NCI-H1694 (cell line): ENCODE measurements at places on chromosomes 13 and 19.

- DNase-seq, result no peak
These were observed 948.8 kb upstream of the SLC10A2 start for GRCh38 chr13:104014803-104015645.

DNA sequence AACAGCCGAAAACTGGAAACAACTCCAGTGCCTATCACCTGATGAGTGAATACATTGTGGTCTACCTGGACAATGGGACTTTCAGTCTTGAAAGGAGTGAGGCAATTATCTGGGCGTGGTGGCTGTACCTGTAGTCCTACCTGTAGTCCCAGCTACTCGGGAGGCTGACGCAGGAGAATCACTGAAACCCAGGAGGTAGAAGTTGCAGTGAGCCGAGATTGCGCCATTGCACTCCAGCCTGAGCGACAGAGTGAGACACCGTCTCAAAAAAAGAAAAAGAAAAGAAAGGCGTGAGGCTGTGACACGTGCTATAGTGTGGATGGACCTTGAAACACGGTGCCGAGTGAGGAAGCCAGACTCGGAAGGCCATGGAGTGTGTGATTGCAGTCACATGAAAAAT lies 4.1 kb upstream of the NTN5 start:
- no peak for DNase-seq

DNA sequence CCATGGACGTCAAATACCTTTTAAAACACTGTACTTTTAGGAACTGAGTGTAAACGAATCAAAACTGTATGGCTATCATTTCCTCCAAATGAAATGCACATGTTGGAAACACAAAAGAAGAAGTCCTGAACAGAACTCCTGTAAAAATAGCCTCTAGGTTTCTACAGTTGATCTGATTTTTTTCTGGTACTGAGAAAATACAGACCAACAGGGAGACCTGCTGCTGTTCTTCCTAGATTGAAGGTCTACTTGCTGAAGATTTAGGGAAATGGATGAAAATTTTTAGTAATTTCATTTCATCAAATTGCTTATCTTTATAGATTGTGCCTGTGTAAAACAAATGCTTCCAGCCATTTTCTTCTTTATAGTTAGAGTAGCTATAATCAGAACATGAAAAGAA lies 520.4 kb downstream of the SLITRK6 start:
- no peak for DNase-seq

DNA sequence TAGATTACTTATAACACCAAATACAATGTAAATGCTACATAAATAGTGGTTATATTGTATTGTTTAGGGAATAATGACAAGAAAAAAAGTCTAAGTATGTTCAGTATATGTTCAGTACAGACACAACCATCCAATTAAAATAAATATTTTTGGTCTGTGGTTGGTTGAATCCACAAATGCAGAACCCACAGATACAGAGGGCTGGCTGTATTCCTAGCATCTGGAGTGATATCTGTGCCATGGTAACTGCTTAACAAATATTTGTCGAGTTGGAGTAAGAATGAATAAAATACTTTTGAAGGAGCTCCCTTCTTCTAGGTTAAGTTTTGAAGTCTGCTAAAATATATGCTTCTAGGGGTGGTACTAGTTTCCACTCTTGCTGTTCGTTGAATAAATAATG lies 241.0 kb downstream of the KLF5 start:
- DNase-seq, result no peak

DNA sequence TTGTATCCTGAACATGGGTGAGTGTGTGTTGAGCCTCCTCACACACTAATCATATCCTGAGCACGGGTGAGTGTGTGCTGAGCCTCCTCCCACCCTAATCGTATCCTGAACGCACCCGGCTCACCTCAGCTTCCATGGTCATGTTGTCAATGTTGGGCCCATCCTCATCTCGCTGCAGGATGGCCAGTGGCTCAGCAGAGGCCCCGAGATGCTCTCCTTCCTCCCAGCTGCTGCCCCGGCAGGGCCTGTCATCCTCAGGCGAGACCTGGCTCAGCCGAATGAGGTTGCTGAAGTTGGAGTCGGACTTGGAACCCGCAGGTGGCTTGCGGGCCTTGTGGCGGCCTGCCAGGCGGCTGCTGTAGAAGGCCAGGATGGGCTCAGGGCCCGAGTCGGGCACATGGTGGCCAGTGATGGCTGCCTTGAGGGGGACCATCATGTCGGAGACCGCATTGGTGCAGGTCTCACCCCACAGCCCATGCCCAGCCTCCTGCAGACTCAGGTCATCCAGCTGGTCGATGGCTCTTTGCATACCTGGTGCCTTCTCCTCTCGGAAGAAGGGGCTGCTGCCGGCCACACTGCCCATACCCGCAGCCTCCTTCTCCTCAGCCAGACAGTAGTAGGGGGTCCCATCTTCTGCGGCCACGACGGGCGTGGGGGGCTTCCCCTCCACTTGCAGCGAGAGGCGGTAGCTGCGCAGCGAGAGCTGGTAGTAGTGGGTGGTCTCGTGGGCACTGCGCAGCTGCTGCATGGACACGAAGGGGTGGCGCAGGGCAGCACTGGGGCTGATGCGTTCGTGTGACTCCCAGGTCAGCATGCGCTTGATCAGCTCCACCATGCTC lies 9.6 kb downstream of the HIPK4 start:
- DNase-seq, result no peak

DNA sequence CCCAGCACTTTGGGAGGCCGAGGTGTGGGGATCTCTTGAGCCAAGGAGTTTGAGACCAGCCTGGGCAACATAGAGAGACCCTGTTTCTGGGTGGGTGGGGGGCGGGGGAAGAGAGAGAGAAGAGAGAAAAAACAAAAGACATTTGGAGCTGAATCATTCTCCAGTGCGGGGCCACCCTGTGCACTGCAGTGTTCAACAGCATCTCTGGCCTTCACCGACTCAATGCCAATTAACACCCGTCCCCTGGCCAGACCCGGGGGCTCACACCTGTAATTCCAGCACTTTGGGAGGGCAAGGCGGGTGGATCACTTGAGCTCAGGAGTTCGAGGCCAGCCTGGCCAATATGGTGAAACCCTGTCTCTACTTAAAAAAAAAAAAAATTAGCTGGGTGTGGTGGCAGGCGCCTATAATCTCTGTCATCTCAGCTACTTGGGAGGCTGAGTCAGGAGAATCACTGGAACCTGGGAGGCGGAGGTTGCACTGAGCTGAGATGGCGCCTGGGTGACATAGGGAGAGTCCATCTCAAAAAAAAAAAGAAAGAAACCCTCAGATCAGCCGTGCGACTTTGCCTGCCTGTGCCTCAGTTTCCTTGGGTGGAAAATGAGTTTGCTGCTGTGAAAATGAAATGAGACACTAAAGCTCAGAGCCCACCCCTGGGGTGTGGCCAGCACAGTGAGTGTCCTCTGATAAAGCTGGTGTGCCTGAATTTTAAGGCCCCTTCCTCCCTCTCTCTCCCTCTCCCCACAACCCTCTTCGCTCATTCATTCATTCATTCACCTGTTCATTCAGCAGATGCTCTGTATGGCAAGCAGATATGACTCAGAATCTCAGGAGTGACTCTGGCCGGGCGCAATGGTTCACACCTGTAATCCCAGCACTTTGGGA lies 6.4 kb downstream of the KLF2 start:
- no peak for DNase-seq

DNA sequence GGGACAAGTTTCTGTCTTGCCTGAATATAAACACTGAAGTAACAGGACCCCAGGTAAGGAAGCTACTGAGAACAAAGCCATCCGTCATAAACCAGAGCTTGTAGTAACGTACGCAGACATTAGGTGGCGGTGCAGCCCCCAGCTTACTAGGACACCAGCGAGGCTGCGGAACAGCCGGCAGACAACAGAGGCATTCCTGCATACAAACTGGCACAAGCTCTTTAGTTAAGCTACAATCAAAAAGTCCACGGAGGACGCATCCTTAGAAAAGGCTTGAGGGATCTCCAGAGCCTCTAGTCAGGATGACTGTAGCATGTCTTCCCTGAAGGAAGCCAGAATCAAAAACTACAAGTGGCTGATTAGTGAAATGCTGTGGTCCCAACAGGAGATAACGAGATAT lies 26.2 kb downstream of the ZNF160 start:
- DNase-seq, result no peak

DNA sequence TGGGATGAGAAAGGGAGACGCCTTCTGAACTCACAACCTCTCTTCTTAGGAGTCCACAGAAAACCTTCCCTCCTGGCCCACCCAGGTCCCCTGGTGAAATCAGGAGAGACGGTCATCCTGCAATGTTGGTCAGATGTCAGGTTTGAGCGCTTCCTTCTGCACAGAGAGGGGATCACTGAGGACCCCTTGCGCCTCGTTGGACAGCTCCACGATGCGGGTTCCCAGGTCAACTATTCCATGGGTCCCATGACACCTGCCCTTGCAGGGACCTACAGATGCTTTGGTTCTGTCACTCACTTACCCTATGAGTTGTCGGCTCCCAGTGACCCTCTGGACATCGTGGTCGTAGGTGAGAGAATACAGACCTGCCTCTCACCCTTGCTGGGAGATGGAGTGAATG lies 3.3 kb downstream of the KIR3DL3 start:
- no peak for DNase-seq

DNA sequence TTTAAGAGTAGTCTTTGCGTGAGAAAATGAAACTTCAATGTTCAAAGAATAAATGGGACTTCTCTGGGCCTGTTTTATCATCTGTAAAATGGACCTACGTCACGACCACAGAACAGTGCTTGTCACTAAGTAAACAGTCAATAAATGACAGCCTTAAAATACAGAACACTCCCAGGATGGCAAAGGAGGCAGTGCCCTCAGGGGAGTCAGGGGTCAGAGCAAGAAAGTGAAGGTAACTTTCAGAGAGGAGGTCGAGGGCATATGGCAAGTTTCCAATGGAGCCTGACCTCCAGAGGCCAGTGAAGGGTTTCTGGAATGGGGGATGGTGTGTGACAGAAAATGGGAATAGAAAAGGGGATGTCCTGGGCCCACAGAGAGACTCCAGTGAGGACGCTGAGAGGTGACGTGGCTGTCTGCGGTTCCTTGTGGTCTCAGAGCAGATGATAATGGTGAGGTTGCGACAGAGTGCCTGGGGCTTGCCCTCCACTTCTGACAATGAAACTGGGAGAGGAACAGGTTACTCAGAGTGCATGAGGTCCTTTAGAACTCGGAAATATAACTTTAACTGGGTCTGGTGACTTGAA lies 91.8 kb downstream of the UBL3 start:
- DNase-seq, result no peak

DNA sequence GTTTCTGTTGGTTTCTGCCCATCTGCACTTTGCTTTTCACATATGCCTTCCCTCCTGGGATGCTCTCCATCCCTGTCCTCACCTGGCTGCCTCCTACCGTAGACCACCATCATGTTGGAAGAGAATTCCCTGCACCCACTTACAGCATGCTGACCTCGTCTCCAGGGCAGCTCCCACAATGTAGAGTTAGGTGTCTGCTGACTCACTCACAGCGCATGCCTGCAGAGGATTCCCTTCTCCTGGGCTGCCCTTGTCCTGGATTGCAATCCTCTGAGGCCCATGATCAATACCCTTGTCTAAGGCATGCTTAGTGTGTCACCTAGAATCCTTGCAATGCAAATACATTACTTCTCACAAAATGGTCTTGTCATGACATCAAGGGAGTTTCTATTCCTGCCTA lies 43.6 kb downstream of the STOML3 start:
- DNase-seq, result no peak

GRCh38 chr19:40589591-40590429 lies 11.4 kb upstream of the LTBP4 start:
- no peak for DNase-seq

DNA sequence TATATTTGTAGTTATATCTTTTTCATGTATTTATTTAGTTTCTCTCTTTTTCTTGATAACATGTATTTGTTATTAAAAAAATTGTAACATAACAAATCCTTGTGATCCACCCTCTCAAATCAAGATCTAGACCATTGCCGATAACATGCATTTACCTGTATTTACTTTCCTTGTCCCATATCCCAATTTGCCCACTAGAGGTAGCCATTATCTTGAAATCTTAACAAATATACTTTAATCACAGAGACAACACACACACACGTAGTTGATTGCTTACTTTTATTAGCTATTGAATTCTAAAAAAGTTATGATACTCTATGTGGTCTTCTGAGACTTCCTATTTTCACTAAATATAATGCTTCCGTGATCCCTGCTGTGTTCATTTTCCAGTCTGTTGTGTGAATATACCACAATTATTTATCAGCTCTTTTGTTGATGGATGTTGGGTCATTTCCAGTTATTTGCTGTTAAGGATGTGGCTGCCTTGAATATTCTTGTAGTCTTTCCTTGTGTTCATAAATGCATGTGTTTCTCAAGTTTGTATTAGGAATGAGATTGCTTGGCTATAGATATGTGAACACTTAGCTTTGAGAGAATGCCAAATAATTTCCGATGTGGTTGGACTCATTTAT lies 31.3 kb upstream of the ZMYM2 start:
- DNase-seq, result peak; percentile 39

GRCh38 chr13:85284349-85284748 lies 514.9 kb downstream of the SLITRK6 start:
- DNase-seq, result no peak

DNA sequence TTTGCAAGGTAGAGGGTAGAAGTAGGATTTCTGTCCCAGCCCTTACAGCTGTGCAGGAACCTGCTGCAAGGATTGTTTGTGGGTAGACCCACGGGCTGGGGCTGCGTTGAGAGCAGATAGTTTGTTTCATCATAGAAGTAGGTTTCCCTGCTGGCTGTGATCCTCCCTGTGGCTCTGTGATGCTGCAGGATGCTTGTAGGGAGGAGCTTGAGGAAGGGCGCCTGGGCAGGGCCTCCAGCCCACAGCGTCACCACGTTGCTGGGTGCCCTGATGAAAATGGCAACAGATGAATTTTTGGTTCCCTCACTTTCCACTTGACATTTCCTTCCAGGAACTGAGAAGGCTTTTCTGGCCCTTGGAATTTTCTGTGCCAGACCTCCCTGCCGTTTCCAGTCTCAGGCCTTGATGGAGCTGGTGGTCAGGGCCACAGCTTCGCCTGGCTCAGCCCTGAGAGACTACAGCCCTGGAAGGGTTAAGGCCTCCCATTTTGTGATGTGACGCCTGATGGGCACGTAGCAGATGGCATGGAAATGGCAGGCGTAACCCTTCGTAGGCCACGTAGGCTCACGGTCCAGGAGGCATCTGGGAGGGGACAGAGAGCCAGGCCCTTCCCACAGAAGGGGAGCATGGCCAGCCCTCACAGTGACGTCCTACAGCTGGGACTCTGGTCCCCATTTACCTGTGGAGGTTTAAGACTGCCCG lies 42.2 kb downstream of the GATAD2A start:
- no peak for DNase-seq

GRCh38 chr13:96824140-96824539 lies 170.1 kb downstream of the OXGR1 start:
- no peak for DNase-seq
